Activated CD4-positive, alpha-beta T cell treated with anti-CD3 and anti-CD28 coated beads, Interleukin-2, Interleukin-6, amounts not matched to agents 100 ng/mL and 50 ng/mL, durations not matched to agents 16 hours and 8 hours (primary cell): ENCODE measurements at places on chromosomes 7 and 10.

DNA sequence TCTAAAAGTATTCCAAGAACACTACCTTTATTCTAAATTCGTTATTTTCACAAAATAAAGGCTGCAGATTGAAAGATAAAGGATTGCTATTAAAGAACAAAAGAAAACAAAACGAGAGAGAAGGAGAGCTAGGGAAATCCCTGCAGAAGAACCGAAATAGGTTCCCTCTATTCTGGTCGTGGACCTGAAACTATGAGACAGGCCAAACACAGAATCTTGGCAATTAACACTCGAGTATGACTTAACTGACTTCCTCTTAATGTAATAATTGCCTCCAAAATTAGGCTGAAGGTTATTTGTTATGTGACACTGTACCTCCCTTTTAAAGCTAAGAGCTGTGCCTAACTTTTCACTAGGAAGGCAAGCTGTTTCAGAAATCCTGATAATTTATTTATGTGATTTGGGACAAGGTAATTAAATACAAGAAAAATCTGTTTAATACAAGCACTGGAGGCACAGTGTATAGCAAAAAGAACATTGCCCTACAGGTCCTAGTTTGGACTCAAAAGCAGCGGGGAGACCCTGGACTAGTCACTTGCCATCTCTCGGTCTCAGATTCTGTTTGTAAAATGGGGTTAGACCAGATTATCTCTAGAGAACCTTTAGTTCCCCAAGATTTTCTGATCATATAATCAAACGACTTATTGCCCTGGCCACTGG, 11.6 kb downstream of the NAMPT start:
- no peak for DNase-seq

GRCh38 chr7:28062197-28062991, 118.2 kb downstream of the JAZF1 start:
- DNase-seq = peak; percentile 71

- DNase-seq = no peak
These were observed 140.6 kb downstream of the NRP1 start for GRCh38 chr10:33193701-33194521.

GRCh38 chr7:1312136-1313070, 79.7 kb downstream of the UNCX start:
- DNase-seq = no peak

DNA sequence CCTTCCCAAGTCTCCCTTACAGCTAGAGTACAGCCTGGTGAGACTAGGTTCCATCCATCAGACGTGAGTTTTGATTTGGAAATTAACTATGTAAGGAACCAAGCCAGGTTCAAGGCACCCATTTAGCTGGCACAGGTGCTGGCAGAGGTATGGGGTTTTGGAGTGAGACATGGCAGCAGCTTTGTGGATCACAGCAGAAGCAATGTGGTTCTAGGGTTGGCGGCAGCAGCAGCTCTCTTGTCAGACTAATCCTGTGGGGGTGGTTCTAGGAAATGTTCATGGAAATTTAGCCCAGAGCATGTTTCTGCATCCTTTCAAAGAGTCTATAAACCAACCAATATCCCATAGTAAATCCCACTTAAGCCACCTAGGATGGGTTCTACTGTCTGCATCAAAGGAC, 142.2 kb downstream of the DOCK4 start:
- DNase-seq = no peak

GRCh38 chr7:41699516-41699915, 3.4 kb downstream of the INHBA start:
- no peak for DNase-seq

DNA sequence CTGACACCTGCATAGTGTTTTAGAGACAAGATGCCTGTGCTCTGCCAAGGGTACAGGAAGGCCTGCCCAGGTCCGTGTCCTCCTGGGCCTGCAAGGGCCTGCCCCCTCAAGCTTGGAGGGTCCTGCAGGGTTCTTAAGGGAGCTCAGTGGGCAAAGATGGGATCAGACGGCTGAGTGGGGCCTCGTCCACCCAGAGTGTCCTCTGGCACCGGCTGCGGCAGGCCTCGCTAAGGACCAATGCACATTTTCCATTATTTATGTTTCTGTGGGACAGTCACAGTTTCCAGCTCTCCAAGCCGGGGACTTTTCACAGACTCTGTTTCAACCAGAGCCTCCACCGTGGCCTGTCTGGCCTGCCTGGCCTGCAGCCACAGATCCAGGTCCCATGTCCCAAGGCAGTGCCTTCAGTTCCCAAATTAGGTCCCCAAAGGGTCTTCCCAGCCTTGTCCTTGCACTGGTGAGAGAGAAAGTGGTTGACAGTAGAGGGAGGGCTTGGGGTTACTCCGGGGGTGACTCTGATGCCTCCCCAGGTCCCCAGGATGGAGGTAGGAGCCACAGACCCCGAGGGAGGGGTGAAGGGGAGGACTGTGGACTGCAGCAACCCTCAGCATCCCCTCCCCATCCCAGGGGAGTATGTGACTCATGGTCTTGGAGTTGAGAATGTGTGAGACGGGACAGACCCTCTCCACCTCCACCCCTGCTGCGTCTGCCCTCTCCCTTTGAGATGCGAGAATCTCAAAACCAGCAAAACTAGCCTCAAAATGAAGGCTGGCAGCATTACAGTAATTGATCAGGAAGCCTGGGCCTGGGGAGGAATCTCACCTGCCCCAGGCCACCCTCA, 14.8 kb downstream of the MYL10 start:
- no peak for DNase-seq

DNA sequence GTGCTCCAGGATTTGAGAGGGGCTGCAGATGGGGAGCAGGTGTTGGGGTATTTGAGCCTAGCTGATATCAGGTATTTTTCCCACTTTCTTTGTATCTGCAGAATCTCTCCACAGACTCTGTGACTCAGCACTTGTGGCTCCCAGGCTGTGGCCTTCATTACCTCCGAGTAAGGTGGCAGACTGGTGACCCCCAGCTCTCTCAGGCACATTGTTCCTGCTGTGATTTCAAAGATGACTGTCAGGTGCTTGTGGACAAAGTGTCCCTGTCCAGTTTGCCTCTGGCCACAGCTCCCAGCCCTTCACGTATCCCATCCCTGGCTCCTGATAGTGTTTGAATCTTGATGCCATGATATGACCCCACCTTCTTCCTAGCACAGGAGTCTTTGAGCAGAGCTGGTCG, 396.8 kb upstream of the PODXL start:
- no peak for DNase-seq

GRCh38 chr7:102463841-102464576, 654 bp downstream of the ALKBH4 start:
- no peak for DNase-seq

- no peak for DNase-seq
These were observed 658.1 kb upstream of the MGMT start for GRCh38 chr10:128808921-128809440.

- peak; percentile 95 for DNase-seq
These were observed 193.1 kb downstream of the COBL start for GRCh38 chr7:51123322-51124019.

DNA sequence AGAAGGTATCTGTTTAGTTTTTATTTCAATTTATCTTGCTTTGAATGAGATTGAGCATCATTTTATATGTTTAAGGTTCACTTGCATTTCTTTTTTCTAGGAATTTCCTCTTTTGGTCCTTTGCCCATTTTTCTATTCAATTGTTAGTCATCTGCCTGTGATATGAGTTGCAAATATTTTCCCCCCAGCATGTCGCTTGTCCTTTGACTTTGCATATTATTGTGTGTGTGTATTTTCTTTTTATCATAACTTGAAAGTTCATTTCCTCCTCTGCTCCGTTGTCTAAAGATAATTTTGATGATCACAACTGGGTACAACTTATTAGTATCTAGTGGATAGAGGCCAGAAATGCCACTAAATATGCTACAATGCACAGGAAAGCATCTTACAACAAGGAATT, 132.7 kb upstream of the MDFIC start:
- no peak for DNase-seq

GRCh38 chr7:37216923-37217322, 231.7 kb downstream of the ELMO1 start:
- no peak for DNase-seq

- DNase-seq = no peak
These were observed 209.0 kb upstream of the ZMIZ1 start for GRCh38 chr10:78859769-78860168.

DNA sequence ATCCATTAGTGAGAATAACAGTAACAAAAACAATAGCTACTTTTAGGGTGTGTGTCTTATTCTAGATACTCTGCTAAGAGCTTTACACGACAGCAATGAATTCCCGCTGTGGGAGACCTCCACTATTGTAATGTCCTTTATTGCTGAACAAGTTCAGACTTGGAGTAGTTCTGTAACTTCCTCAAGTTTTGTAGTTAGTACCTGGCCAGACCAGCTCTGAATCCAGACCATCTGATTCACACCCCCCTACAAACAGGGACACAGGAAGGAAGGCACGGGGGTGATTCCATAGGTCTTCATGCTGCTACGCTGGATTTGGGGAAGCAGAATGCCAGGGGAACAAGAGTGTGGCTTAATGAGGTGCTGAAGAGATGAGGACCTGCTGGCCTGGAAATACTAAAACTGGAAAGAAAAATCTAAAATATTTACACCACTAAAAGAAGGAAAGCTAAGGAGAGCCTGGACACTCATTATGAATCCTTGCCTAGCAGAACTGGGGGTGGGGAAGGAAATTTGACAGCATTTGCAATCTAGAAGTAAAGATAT, 194.6 kb upstream of the TMEM72 start:
- no peak for DNase-seq

DNA sequence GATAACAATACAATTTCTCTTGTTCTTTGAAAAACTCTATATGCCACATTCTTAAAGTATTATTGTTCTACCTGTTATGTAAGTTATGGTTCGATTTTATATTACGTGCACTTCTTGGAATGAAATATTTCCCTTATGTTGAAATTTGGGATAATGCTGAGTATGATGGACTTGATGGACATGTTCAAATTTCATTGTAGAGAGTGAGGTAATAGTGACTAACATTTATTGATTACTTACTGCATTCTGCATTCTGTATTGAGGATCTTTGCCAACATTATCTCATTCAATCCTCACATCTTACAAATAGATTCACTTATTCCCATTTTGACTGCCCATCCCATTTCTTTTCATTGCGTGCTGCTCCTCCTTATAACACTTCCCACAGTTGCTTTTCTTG, 119.7 kb upstream of the GLCCI1 start:
- DNase-seq = no peak

GRCh38 chr10:111648046-111648445, 535.5 kb downstream of the GPAM start:
- DNase-seq = no peak

DNA sequence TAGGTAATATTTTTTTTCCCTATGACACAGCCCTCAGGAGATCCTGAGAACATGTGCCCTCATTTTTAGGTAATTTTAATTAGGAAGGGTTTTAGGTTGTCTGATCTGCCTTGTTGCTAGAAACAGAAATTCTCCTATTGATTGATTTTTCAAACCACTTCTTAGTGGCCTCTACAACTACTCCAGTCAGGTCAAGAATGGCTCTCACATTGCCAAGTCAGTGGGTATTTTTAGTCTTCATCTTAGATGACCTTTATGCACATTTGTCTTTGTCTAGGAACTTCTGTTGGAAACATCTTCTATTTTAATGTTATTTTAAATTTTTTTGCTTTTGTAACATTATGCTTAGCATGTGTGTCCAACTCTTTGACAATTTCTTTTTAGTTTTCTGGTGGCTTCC, 162.3 kb downstream of the MLLT10 start:
- DNase-seq = no peak

GRCh38 chr10:14751014-14751896, 23.4 kb downstream of the FAM107B start:
- DNase-seq = no peak

- DNase-seq = no peak
These were observed 160.2 kb downstream of the BICC1 start for GRCh38 chr10:58672845-58673244.

- peak; percentile 74 for DNase-seq
These were observed 7.3 kb upstream of the KLHDC10 start for GRCh38 chr7:130063036-130063435.

DNA sequence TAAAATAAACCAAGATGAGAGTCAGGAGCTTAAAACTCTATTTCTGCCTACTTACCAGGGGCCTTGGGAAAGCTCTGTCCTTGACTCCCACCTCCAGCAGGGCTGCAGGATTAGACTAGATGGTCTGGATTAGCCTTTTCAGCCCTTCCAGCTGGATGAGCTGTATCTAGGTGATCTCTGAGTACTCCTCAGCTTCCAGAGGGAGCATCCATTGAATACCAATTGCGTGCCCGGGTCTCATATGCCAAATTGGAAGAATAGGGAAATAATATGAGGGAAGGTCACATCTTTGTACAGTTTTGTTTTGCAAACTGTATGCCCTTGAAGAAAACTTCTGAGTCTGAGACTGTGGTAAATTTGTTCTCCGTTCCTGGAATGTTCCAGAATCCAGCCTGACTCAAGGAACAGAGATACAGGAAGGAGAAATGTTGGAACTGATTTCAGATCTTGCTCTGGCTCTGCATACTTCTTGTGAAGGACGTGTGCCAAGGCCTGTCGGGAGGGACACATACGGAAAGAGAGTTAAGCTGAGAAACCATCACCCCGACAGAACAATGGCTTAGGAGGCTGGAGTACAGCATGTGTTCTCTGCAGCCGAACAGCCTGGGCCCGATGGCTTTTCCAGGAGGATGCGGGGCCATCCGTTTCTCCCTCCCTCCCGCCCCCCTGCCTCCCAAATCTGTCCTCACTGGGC, 44.9 kb downstream of the MINDY4 start:
- no peak for DNase-seq

- DNase-seq = peak; percentile 78
These were observed 717 bp downstream of the CNPY4 start for GRCh38 chr7:100119970-100120732.

GRCh38 chr7:73567846-73568685, 10.3 kb downstream of the TBL2 start:
- no peak for DNase-seq

- no peak for DNase-seq
These were observed 3.6 kb upstream of the HOXA11 start for GRCh38 chr7:27188386-27189294.

GRCh38 chr10:21052709-21053104, 155.6 kb upstream of the NEBL start:
- no peak for DNase-seq

DNA sequence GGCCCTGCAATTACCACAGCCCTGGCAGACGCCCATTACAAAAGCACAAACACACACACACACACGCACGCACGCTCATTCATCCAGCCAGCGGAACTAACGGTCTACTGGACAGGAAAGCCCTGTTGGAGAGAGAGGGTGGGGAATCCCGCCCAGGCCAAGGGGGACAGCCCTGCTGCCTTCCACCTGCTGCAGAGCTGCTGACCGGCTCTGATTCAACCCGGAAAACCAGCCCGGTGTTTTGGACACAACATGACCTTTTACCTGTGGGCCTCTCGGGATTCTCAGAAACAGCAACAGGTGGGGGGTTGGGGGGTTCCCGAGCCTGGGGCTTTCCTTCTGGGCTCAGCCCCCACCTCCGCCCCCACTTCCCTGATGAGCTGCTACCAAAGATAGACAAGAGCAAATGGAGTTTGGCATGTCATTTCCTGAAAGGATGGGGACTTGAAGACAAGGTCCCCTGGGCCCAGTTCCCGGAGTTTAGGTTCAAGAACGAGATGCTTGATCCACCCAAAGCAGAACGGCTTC, 18.5 kb upstream of the SERPINE1 start:
- no peak for DNase-seq
